ENCODE measurements at places on chromosomes 2 and 18.
A peak's percentile ranks its signal among the peaks of the same experiment; 100 is the strongest.

DNA sequence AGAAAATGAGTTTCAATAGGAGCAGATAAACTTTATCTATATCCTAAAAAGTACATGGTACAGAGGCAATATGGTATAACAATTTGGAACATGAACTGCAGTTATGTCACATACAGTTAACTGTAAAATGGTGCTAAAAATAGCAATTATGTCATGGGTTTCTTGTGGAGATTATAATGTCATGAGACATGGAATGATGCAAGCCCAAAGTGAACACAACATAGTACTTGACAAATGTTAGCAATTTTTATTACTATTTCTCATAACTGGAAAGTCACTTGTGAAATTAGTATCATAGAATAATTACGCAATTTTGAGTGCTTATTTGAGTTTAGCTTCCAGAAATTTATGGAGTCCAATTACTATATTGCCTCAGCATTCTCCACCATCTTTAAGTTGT lies 1263.4 kb downstream of the DSC3 start:
- DNase-seq, result no peak

DNA sequence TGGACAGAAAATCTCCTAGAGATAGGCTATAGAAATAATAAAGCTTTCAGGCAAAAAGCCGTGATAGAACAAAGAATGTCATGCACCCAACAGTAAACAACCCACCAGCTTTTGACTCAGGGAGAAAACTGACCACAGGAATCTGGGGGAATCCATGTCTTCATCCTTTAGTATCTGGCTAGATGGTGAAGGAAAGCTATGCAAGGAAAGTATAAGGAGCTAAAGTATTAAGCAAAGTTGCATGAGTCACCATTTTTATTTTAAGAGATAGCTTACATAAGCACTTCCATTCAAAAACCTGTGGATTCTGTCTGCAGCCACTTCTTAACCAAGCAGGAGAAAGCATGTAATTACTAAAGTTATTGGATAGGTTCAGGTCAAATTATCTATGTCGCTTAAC lies 363.8 kb downstream of the LRP1B start:
- DNase-seq, result no peak

- peak; percentile 1 for DNase-seq
These were observed at the start of gene DSG2 for GRCh38 chr18:31497836-31498573. Gene DSG2 (plus strand): TSS chr18:31498177. CDS start chr18:31498252, 75 bp downstream.

- DNase-seq, result no peak
These were observed 72.0 kb upstream of the ZCCHC2 start for GRCh38 chr18:62450546-62451410.

DNA sequence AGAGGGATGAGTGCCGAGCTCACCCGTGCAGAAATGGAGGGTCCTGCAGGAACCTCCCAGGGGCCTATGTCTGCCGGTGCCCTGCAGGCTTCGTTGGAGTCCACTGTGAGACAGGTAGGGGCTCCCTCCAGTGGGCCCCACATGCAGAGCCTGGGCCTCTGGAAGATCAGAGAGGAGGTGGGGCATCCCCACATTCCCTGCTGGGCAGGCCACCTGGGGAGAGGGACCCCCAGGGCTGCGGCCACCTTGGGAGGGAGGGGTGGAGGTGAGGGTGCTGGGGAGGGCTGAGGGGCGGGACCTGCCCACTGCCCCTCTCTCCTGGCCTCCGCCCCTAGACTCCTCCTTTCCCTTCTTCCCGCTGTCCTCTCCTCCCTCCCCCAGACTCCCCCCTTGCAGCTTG lies 38.5 kb downstream of the MTERF4 start:
- DNase-seq, result no peak

DNA sequence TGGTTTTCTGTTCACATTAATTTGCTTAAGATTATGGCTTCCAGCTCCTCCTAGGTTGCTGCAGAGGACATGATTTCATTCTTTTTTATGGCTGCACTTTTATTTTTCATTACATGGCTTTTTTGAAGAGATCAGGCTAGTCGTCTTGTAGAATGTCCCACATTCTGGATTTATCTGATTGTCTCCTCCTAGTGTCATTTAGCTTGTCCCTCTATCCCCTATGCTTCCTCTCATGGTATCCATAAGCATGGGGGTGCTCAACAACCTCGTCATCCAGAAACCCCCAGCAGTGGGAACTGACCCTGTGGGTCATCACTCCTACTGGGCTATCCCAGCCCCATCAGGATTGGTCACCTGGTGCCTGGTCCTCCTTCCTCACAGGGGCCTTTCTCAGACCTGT lies 49.6 kb downstream of the SERTAD2 start:
- no peak for DNase-seq

GRCh38 chr2:17849275-17849674 lies 29.2 kb upstream of the KCNS3 start:
- no peak for DNase-seq

- DNase-seq, result no peak
These were observed at the start of gene CXCR1 for GRCh38 chr2:218166791-218167190. Gene CXCR1 (minus strand): TSS chr2:218166962. CDS start chr2:218165211, 1,751 bp downstream.

DNA sequence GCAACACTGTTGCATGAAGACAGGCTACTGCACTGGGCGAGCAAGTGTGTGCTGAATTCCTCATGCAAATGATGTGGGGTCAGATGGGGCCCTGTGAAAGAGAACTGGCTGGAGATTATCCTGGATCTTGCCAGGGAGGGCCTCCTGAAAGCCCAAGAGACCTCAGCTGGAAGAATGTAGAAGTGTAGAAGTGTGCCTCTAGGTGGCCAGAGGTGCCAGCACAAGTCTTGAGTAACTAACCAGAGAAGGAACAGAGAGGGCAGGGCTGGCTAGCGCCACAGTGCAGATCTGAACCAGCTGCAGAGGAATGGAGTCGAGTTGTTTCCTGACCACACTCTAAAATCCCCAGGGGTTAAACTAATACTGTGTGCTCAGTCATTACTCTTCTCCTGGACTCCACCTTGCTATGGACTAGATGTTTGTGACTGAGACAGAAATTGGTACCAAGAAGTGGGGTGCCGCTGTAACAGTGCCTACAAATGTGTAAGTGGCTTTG lies 399.3 kb downstream of the LRATD1 start:
- no peak for DNase-seq

DNA sequence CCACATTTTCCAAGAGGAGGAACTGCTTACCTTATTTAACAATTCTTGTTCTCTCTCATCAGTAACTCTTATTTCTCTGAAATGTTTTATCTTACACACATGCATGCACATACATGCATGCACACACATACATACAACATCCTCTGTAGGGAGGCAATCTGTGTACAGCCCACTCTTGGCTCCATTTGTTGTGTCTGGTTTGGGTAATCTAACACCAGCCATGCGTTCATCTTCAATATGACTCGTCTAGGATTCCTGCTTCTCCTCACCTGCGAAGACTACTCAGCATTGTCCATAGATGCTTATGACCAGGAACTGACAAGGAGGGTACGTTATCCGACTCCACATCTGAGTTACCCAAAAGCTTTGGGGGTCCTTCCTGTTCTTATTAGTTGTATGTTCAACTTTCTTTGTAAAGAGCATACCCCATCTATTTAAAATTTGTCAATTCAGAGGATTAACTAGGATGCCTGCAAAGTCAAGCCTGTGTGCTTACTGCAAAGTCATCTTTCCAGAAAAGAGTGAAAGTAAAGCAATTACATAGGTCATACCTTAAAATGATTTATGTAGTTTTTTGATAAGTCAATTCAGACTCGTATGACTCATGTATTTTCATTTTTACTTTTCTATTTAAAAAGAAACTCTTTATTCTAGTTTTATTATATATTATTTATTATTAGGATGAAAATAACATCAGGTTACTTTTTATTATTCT lies 18.2 kb downstream of the LYPD6B start:
- no peak for DNase-seq

DNA sequence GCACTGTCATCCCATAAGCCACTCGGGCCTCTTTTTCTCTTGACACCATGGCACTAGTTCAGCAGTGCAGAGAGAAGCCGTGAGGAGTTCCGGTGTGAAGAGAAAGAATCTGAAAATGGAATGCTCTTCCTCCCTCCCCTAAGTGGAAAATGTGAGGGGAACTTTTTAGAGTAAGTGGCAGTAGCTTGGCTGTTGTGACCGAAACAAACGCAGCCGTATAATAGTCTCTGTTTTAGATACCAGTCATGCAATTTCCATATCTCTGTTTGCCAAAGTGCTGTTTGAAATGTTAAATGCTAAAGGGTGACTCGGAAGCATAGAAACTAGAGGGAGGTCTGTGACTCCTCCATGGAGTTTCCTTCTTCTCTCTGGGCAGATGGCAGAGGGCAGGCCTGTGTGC lies 122.9 kb downstream of the MTCL1 start:
- no peak for DNase-seq

- DNase-seq, result no peak
These were observed 16.8 kb downstream of the GNLY start for GRCh38 chr2:85710687-85711577.

All from stimulated activated CD4-positive, alpha-beta T cell treated with anti-CD3 and anti-CD28 coated beads, TNF-alpha, amount 100 ng/mL, for 24 hours (primary cell).